ENCODE measurements at places on chromosomes 12 and 14.

DNA sequence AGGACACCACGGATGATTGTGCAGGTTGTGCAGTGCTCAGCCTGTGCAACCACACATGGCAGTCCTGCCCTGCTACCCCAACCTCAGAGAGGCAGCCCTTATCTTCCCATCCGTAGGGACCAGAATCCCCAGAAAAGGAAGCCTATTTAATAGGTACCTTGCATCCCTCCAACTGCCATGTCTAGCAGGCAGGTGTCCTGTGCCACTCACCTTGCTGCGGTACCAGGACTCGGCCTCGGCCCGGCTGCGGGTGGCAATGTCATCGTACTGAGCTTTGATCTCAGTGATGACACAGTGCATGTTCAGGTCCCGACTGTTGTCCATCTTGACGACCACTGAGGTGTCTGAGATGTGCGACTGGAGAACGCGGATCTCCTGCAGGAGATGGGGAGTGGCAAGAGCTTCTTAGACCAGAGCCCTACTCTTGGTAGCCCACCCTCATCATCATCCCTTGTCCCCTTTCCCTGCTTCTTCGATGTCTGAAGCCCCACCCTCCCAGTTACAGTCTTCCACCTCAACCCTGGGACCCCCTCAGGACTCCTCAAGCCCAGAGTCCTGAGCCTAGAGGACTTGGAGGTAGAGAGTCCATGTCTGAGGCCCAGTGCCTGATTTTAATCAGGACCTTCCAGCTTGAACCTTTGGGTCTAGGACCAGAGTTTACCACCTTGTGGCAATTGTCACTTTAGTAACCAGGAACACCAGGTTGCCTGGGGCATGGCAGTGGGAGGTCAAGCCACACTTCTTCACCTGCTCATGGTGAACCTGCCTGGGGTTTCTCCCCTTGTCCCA, 20.5 kb downstream of the KRT7 start:
- no peak for DNase-seq

DNA sequence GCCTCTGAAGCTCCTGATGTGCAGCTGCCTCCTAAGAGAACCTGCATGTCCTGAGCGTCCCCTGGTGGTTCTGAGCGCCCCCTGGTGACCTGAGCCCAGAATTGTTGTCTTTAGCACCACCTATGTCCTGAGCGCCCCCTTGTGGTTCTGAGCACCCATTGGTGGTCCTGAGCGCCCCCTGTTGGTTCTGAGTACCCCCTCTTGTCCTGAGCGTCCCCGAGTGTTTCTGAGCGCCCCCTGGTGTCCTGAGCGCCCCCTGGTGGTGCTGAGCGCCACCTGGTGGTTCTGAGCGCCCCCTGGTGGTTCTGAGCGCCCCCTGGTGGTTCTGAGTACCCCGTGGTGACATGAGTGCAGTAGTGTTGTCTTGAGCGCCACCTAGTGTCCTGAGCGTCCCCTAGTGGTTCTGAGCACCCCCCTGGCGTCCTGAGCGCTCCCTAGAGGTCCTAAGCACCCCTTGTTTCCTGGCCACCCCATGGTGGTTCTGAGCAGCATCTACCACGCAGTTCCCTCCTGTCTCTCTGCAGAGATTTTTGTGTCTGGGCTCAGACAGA, 782.5 kb downstream of the TMEM121 start:
- DNase-seq: no peak

DNA sequence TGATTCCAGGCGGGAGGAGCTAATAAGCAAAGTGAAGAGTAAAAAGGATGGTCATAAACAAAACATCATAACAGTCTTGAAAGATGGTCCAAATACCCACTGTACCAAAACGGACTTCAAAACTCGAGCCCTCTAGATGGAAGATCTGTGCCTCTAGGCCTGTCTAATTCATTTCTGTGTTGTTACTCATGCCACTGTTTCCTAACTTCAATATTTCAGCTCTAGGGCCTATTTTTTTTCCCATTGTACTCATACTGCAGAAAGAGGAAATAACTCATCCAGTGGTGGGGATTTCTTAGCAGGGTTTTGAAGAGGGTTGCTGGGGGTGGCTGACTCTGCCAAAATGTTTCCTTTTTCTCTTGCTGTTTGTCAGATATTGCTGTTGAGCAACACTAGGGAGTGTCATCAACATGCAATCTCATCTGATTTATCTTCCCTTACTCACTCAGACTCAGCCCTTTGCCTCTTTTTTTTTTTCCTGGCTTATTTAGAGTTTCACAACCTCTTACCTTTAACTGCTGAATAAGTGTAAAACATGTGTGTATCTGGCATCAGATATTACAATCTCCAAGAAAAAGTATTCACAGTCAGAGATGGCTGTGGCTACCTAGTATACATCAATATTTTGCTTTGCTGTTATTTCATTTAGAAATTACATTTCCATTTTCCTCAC, 189.6 kb downstream of the DUSP6 start:
- DNase-seq: no peak

DNA sequence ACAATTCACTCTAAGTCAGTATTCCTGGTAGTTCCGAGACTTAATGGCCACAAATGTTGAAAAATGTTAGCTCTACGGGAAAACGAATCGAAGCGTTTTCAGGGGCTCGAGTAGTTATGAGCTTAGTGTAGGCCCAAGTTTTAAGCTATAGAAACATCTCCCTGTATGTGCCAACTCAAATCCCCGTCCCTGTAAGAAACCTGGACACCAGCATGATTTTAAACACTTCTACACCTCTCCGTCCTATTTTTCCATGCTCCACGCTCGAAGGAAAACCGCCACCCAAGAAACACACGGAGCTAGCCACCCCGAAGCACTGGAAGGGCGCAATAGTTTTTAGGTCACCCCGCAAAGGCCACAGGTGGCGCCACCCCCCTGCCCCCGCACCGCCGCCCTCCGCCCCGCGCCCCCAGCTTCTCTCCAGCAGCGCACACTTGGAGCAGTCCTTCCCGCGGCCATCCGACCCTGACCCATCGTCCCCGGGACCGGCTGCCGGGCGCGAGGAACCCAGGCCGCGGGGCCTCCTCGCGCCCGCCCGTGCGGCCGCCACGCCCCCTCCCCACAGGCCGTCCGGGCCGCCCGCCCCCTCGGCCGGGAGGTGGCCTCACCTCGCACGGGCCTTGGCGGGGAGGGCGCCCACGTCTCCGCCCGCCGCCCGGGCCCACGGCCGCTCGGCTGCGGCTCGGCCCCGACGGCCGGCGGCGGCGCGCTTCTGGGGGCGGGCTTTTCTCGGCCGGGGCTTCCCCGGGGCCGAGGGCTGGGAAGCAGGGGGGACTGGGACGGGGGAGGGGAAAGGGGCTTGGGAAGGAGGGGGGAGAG, 522 bp downstream of the R3HDM2 start:
- DNase-seq: peak; percentile 36

- no peak for DNase-seq
Observed at GRCh38 chr12:32693036-32693435, 13.9 kb downstream of the DNM1L start.

- no peak for DNase-seq
Observed at GRCh38 chr14:65169351-65169750, 67.0 kb upstream of the MAX start.

DNA sequence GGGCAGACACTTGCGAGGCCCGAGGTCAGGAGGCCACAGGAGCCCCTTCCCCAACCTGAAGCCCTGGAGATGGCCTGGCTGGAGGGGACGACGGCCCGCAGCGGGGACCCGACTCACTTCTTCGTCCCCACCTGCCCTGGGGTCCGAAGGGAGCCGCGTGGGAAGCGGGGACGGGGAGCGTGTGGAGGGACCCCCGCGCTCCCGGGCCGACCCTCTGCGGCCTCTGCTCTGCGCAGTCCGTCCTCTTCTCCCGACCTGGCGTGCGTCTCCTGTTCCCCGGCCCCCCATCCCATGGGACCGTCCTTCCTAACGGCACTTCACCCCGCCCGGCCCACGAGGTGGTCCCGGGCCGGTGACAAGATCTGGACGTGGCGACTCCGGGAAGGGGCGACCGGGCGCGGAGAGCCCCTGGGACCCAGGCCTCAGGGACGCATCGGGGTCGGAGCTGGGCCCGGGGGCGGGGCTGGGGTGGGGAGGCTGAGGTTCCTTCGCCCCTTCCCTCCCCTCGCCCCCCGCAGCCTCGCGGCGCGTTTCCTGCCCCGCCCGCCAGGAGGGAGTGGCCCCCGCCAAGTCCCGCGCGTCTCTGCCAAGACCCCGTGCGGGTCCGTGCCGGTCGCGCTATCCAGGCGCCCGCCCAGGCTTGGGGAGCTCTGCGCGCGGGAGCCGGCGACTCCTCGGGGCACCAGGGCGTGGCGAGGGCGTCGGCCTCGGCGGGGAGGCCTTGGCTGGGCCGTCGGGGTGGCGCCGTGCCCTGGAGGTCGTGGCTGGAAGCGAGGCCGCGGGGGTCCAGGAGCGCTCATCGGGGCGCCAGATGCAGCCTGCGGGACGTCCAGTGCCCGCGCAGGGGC, 97.1 kb downstream of the TNFAIP2 start:
- DNase-seq: no peak

DNA sequence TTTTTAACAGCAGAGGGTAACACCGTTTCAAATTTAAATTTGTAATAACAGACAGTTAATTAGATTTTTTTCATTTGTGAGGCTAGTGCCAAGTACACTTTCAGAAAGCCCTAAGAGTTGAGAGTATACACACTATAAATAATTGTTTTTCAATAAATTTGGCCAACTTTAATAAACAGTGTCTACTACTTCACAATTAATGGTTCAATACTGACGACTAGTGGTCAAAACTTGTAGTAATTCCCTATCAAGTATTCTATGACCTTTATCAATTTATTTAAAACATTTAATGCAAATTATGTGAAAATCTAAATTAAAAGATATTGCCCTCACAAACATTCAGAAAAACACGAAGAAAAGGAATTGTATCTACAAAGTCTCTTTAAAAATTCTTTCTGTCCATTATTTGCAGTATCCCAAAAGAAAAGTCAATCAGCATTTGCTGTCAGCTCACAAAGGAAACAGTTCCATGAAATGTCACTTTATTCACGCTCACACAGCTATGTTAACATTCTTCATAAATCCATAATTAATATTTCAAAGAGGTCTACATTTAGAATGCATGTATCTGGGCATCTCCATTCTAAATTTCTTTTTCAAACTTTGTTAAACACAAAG, 91.2 kb downstream of the CEP128 start:
- DNase-seq: no peak

DNA sequence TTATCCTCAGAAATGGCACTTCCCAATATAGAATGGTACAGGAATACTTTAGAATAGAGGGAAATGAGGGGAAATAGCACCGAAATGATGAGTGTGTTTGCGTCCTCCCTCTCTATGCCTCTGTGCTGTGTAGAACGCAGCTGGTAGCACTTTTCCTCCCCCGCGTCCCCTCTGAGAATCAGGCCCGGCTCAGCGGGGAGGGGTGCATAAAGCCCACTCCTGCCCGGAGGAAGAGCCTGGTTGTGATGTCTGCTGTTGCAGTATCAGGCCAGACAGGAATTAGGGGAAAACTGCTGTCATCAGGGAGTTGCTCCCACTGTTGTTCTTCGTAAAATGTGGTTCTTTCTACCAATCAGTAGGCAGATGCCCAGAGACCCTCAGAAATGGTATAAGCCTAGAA, 76.0 kb downstream of the GALNT8 start:
- no peak for DNase-seq

DNA sequence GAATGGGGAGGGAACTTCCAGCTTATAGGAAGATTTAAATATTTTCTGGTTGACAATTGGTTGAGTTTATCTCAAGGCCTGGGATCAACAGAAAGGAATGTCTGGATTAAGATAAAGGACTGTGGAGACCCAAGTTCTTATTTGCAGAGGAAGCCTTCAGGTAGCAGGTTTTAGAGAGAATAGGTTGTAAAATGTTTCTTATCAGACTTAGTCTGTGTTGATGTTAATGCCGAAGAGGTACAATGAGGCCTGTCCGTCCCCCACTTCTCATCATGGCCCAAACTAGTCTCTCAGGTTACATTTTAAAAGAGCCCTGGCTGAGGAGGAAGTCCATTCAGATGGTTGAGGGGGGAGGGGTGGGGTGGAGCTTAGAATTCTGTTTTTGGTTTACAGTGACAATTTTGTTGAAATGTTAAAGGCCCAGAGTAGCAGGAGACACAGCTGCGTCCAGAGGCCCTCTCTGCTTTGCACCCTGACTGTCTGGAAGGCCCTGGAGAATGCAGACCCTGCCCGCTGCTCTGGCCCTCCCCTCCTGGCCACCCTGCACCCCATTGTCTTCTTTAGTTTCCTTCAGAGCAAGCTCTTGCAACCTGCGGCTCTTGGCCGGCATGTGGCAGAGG, 672.5 kb upstream of the TMEM132C start:
- no peak for DNase-seq

DNA sequence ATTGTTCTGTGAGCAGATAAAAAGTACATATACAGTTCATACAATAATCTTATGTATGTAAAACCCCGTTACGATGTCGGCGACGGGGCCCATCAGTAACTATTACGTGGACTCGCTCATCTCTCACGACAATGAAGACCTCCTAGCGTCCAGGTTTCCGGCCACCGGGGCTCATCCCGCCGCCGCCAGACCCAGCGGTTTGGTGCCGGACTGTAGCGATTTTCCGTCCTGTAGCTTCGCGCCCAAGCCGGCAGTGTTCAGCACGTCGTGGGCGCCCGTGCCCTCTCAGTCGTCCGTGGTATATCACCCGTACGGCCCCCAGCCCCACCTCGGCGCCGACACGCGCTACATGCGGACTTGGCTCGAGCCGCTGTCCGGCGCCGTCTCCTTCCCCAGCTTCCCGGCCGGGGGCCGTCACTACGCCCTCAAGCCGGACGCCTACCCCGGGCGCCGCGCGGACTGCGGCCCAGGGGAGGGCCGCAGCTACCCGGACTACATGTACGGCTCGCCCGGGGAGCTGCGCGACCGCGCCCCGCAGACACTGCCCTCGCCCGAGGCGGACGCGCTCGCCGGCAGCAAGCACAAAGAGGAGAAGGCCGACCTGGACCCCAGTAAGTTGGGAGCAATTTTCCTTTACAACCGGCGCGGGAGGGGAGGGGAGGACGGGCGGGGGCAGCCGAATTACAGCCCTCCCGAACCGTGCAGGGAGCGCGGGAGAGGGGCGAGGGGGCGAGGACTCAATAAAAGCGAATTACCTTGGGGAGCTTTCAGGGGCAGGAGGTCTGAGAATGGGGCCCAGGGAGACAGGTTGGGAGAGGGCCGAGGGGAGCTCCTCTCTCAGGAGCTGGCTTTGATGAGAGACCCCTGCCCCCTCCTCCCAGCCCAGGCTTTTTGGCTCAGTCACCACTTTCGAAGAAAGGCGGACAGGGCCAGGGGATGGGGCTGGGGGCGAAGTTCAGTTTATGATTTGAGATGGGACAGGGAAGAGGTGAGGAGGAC, at the start of gene HOXC9:
HOXC9 (plus strand) TSS at position 46 of the 999 bp plus-strand sequence; CDS start at position 74, 28 bp downstream.
- DNase-seq: no peak

- no peak for DNase-seq
Observed at GRCh38 chr12:94587266-94588241, 62.8 kb downstream of the TMCC3 start.

DNA sequence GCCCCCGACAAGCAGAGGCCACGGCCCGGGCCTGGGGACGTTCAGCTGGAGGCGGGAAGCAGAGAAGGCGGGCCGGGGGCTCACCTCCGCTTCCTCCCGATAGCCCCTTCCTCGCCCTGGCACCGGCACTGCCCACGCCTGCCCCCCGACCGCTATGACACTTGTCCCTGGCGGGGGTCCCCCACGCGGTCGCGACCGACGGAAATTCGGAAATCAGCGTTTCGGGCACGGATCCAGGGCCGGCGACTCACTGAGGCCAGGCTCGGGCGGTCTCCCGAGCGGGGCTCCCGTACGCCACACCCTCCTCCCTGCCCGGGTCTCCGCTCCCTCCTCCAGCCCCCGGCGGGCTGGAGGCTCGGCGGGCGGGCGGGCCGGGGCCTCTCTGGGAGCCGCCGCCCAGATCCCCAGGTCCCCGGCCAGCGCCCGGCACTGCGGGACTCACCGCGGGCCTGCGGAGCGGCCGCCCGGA, 581 bp downstream of the PITPNM2 start:
- DNase-seq: peak; percentile 20

Measured in neural crest cell (in vitro differentiated cells).